ENCODE measurements at places on chromosomes 2 and 18. TPM values are rescaled to one million over a fixed set of nuclear protein-coding genes. Genes with fewer than 3 reads are reported as not detected.

The CPO gene
- total RNA-seq = not detected

The LYG1 gene
- not detected for total RNA-seq

The DIPK1C gene
- total RNA-seq = not detected

The DSG1 gene
- not detected for total RNA-seq

Data from cardiac atrium fibroblast (primary cell).